ENCODE measurements at places on chromosomes 13 and 19.

DNA sequence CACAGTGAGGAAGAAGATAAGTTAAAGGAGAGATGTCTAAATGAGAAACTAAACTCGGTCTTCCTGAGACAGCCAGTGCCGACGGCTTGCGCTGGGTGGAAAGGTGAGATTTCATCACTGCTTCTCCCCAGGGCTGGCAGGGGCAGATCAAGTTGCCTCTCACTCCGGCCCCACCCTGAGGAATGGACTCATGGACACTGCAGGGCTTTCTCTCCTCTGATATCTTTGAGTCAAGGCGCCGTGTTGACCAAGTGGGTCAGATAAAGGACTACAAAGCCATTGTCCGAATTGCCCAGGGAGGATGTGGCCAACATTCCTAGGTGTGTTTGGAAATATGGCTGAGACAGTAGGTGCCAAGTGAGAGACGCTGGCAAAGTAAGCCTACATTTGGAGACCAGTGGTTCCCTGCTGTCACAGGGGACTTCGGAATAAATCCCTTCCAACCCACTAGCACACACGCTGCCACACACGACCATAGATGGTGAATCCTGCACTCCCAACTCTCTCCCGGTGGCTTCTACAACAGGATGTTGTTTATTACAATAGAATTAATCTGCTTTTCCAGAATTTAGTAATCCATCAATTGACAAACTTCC lies 156.5 kb upstream of the TSC22D1 start:
- DNase-seq = no peak

DNA sequence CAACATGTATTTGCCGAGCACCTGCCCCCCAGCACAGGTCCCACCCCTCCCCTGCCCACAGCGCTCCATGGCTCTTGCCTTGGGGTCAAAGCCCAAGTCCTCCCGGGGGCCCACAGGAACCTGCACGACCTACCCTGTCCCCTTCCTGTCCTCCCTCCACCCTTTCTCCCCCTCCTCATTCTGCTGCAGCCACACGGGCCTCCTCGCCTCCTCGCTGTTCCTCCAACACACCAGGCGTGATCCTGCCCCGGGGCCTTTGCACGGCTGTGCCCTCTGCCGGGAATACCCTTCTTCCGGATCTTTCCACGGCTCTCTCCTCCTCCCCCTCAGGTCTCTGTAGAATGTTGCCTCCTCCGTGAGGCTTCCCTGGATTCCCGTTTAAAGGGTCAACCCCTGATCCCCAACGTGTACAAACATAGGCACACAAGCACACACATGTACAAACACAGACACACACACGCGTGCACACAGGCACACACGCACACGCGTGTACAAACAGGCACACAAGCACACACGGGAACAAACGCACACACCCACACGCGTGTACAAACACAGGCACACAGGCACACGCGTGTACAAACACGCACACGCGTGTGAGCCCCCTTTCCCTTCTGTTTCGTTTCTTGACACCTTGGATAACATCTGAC lies 2.8 kb downstream of the MADCAM1 start:
- no peak for DNase-seq

GRCh38 chr19:2804156-2805004 lies 15.3 kb upstream of the ZNF554 start:
- DNase-seq = no peak

DNA sequence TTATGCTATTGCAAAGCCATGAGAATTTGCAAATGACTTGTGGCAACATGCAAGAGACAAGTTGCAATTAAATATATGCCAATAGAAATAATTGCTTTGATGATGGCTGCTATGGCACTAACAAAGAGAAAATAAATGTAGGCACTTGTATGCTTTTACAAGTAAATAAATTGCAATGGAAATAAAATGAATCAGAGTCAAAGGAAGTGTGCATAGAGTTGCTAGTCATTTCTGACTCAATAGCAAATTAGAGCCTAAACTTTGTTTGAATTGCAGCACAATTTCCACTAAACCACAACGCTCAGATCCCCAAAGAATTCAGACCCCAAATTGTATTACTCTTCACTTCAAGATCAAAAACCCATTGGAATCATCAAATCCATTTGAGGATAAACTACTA lies 792.1 kb upstream of the ARGLU1 start:
- DNase-seq = no peak

GRCh38 chr13:88802886-88803285 lies 1131.7 kb downstream of the SLITRK5 start:
- no peak for DNase-seq

DNA sequence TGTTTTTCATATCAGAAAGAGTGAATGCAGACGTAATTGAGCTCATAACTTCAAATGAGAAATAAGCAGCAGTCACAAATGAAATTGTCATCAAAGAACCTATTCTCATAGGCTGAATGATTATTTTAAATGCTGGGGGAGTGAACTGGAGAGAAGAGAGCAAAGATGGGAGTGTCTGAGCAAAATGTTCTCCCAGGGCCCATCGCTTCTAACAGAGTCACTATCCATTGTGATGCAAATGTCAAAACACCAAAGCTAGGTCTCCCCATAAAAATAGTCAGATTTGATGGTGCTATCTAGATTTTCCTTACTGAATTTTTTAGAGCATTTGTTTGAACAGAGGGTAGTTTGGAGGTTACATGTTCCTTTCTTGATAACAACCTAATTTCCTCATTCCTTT lies 278.7 kb downstream of the PCDH9 start:
- DNase-seq = no peak

DNA sequence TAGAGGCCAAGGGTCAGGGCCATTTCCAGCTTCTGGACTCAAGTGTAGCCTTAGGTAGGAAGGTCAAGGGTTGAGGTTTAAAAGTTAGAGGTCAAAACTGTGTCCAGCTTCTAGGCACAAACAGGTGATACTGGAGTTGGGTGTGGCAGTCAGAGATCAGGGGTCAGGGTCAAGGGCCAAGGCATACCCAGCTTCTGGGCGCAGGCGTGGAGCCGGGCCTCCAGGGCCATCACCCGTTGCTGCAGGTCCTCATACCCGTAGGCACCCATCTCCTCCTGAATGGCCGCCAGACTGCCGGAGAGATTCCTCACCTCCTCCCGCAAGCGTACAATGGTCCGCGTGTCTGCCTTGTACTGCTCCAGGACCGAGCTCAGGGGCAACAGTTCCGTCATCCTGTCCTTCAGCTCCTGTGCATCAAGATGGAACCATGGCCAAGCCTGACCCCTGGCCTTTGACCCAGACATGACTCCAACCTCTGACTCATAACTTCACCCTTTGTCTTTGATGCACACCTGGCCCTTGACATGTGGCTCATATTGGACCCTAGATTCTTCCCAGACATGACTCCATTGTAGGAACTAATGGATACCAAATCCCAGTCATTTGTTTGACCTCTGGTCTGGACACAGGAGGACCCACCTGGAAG lies 22.1 kb downstream of the PIN1 start:
- no peak for DNase-seq

- DNase-seq = no peak
Measured at GRCh38 chr13:112952759-112953551, 16.1 kb upstream of the MCF2L start.

DNA sequence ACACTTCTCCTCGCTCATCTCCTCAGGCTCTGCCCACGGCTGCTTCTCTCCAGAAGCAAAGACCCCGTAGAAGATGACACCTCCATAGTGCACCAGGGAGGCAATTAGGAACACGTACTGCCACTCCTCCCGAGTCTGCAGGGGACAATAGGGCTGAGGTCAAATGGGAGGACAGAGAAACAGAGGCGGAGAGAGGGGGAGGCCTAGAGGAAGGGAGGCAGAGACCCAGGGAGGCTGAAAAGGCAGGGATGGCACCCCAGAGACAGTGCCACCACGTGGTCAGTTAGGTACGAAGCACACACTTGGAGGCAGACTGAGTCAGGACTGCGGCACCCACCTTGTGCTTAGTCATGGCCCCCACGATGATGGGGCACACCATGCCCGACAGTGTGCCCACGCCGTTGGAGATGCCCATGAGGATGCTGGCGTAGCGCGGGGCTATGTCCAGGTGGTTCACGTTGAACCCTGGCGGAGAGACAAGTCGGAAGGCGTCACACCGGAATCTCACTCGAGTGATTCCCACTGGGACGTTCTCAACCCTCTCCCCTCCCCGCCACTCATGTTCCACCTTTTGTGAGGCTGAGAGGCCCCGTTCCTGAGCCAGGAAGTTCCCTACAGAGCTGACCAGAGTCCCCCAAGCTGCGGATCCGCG lies 5.6 kb downstream of the GFY start:
- no peak for DNase-seq

- no peak for DNase-seq
Measured at GRCh38 chr19:1680976-1681375, 28.6 kb upstream of the TCF3 start.

- DNase-seq = no peak
Measured at GRCh38 chr13:74129500-74130191, 4.6 kb downstream of the KLF12 start.

GRCh38 chr19:51127755-51128154 lies 3.0 kb downstream of the SIGLEC9 start:
- no peak for DNase-seq

- peak; percentile 32 for DNase-seq
Measured at GRCh38 chr19:33684538-33685232, 62.9 kb downstream of the CHST8 start.

GRCh38 chr19:40461669-40462221 lies 3.8 kb downstream of the BLVRB start:
- DNase-seq = no peak

DNA sequence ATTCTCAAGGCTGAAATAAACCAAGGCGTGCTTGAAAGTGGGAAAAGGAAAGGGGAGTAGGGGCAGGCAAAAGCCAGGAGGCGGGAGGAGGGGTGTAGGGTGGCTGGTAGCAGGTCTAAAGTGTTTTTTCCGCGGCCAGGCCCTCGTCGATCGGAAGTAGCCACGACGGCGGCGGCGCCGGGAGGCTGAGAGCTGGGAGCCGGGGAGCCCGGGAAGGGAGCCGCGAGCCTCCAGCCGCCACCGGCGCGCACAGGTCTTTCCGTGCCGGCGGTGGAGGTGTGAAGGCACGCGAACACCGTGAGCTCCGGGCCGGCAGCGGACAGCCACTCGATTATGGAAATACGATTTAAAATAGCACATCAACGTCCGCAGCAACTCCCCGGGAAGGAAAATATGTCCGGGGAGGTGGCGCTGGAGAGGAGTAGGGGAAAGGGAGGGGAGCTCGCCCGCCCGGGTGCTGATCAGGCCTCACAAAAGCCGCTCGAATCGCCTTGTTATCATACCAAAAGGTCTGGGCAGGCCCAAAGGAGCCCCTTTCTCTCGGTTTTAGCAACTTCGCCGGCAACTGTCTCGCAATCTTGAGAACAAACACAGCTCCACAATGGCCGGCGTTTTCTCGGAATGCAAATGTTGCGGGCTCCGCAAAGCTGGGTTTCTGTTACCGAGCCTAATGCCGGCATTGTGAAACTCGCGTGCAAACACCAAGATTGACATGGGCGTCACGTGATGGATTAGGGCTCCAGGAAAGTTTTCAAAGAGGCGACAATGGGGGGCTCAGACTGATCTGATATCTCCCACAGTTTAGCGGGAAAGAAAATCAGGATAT lies 2.9 kb upstream of the PCDH8 start:
- DNase-seq = no peak

- no peak for DNase-seq
Measured at GRCh38 chr19:44653977-44654774, 10.5 kb downstream of the PVR start.

DNA sequence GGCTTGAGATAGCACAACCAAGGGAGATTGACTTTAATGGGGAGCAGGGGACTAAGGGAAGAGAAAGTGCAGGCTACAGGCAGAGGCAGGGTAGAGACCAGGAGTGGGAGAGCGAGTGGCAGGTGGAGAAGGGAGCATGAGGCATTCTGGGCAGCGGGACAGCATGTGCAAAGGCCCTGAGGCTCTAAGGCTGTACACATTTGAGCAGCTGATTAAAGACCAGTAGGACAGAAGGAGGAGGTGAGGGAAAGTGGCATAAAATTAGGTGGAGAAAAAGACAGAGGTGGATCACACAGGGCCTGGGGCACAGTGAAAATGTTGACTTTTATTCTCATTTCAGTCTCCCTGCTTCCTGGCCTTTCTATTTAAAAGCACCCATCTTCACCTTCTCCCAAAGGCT lies 74.4 kb downstream of the ALOX5AP start:
- DNase-seq = no peak

DNA sequence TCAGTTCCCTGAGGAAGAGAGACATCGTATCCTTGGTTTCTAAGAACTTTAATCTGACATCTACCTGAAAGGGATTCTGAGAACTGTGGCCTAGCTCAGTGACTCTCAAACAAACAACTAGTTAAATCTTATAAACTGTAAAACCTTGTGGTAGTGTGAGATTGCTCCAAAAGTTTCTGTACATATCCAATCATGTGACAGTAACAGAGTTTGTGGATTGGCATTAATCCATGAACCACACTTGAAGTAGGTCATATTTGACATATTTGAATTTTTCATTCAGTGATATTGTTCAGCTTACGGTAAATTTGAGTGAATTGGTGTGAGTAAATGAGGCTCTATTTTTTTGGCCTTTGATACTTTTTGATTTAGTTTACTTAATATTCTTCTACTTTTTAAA lies 15.0 kb downstream of the TDRD3 start:
- no peak for DNase-seq

DNA sequence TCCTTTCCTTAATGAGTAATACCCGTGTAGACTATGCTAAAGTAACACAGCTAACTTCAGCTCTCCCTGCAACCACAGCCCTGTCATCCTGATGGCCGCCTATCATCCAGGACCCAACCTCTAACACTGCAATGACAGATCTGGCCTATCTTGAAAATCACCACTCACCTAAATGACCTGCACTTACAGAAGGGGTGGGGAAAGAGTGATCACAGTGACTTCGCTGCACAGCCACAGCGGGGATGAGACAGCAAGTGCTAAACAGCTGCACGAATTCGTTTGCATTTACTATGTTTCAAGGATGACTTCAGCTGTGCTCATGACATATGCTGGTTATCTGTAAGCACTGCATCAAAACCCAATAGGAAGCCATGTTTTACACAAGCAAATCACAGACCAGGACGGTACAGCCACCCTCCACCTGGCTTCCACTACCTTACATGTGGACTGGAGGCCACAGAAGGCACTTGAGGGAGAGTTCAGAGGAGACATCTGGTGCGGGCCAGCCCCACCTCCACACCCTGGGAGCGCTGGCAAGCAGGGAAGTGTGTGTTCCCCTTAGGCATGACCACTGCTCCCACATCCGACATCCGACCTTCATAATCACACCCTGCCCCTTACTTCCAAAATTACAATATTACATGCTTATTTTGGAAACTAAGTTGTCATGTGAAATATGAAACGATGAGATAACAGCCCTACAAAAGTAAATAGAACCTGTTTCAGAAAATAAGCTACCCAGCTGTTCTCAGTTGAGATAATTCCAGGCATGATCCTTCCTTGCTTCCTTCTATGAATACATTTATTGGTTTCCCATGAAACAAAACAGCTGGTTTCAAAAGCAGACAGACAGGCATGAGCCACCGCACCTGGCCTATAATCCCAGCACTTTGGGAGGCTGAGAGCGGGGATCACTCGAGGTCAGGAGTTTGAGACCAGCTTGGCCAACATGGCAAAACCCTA lies 95.7 kb downstream of the STK24 start:
- DNase-seq = no peak

Data from RWPE2 (cell line).